A172 (cell line): ENCODE measurements at places on chromosomes 1 and 21. TPM values are rescaled to one million over a fixed set of nuclear protein-coding genes. Genes with fewer than 3 reads are reported as not detected.
A peak's percentile ranks its signal among the peaks of the same experiment; 100 is the strongest.

DNA sequence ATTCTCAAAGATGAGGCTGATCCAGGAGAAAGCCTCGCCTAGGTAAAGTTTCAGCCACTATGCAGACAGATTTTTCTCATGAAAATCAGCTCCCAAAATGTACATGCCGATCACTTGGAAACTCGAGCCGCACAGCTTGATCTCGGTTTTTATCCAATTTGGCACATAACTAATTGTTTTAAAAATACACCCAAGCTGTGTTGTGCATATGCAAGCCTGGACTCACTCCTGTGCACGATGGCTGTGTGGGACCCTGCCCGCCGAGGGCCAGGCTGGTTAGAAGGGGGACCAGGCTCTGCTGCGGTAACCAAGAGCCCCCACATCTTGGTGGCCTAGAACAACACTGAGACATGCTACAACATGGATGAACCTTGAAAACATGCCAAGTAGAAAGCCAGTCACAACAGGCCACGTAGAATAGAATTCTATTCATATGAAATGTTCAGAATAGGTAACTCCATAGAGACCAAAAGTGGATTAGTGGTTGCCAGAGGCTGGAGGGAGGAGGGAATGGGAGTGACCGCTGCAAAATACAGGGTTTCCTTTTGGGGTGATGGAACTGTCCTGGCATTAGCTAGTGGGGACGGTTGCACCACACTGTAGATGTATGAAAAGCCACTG, 16.1 kb upstream of the LDLRAP1 start:
- DNase-seq, result no peak

DNA sequence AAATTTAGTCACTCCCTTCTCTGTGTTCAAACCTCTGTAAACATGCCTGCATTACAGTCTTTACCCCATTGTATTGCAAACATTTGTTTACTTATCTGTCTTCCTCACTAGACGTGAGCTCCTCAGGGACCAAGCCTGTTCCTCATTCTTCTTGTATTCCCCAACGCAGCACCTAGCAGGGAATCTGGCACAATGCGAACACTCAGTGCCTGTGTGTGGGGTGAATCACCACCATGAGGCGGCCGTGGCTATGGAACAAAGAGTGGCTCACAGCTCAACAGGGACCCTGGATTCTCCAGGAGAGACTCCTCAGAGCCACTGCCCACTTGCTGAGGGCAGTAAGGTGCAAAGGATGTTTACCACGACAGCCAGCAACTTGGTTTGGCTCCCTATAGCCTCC, 95.9 kb downstream of the DDX20 start:
- DNase-seq, result no peak

DNA sequence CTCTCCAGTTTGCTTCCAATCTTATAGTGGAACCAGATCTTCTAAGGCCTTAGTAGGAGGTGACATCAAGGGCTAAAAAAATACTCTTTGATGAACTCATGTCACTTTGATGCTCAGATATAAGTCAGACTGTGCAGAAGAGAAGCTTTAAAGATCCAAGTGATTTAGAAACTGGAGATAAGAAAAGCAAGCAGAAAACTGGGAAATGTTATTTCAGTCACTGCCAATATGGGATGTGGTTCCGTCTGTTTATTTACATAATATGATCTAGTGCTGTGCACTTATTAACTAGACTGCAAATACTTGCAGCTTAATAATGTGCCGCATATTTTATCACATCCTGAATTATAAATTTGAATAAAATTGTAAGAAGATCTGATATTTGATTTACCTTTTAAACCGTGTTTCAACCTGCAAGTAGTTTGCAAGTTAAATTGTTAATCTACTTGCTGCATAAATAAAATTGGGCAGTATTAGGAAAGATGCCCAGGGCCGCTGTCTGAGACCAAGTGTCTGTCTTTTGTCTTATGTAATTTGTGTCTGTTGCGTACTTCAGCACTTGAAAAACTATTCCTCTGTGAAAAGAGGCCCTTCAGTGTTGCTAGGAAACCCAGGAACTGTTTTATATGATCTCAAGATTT, 29.6 kb downstream of the CXADR start:
- no peak for DNase-seq

Gene CREB3L4
- total RNA-seq, result 19.9 and 28.4 TPM in 2 replicates

GRCh38 chr1:89566761-89567174, 42.1 kb downstream of the LRRC8B start:
- no peak for DNase-seq

DNA sequence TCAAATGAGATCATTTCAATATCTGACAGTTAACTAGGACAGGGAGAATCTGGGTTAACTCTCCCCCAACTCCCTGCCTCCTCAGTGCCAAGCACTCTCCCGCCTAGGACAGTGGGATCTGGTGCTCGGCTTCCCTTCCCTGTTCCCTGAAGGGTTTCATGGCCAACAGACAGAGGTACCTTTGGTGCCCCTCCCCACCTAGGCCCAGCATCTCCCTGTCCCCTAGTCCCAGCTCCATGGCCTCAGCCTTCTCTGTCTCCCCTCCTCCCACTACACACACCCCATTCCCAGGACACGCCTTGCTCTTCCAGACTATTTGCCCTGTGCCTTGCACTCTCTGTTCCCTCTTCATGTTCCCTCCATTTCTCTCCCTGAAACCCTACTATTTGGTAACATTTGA, 77.1 kb downstream of the CD247 start:
- no peak for DNase-seq

DNA sequence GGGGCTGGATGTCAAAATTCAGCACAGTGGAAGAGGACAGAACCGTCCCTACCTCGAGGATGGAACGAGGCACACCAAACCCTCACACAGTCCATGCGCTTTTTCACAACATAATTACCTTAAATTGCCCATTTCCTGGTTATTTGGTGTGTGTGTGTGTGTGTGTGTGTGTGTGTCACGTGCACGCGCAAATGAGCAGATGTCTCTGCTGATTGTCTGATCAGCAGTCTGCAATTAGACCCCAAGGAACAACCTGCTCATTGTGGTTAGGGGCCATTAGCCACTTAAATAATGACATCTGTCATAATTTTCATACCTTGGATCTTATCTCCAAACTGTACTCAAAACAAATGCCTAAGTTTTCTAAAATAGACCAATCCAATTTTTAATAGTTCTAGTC, 23.2 kb downstream of the AVPR1B start:
- no peak for DNase-seq

DNA sequence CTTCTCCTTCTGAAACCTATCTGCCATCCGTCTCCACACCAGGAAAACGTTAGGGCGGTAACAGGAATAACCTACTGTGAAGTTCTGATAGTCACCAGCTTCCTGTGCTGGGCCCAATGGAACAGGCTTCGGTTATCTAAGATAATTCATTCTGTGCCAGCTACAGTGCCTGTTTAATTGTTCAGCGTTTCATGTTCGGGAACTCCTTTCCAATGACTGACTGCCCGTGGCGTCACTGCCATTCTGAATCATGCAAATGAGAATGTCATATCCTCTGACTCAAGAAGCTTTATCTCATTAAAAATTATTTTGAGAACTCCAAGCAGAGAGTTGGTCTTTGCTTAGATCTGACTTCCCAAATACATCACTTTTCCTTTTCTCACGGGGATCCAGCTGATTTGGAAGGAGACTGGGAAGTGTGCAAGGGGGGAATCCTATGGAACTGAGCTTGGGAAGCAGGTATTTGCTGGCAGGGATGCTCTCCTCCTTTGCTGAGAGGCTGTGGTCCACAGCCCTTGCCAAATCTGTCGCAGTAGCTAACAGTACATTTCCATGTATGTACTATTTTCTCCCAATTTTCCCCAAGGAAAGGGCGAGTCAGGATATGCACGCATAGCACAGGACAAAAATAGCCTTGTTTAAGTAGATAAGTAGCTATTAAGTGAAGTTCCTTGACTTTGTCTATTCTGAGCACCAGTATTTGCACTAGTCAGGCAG, 358.7 kb downstream of the LTN1 start:
- peak; percentile 87 for DNase-seq

DNA sequence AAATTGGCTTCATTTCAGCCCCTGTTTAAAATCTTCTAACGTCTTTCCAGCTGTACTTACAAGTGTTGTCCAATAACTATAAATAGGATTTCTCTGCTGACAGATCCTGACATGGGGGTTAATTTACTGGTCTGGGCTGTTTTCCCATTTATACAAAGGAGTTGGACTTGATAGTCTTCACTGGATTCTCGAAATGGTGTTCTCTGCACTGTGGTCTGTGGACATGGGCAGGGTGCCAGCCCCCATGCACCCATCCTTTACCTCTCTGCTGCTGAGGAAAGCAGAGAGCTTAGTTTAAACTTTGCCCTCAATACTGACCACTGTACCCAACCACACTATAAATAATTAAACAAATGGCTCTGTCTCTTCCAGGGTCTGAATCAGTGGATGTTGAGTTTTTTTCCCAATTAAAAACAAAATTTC, 5.2 kb downstream of the DIO1 start:
- peak; percentile 69 for DNase-seq

- no peak for DNase-seq
Observed at GRCh38 chr1:50735443-50735842, 224.6 kb downstream of the FAF1 start.

DNA sequence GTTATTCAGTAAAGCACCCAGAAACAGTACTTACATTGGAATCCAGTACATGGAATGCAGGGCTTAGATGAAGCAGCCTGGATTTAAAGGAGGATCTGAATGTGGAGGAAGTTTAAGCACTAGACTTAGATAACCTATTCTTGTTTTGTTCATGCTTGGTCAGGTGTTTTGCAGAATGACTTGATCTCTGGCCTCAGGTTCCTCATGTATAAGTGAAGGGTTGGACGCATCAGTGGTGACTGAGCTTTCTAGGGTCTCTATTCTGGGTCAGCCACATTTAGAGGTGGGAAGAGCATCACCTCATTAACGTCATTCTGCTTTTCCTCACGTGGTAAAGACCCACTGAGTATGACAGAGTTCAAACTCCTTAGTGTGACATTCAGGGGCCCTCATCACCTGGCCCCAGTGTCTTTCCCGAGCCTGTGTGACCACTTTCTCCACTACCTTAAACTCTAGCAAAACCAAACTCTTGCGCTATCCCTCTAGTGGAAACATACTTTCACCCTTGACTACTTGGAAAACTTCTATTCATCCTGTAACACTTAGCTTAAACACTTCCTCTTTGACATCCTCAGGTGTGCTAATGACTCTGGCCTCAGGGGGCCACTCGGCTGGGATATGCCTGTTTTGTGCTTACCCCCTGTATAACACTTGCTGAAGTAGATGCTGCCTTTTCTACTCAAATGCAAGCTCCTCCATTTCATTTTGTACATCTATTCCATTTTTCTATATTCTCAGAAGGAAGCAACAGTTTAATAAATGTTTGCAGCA, 871 bp upstream of the ERICH3 start:
- DNase-seq, result no peak

Gene BACE2
- total RNA-seq, result 46.6 and 51.7 TPM in 2 replicates

DNA sequence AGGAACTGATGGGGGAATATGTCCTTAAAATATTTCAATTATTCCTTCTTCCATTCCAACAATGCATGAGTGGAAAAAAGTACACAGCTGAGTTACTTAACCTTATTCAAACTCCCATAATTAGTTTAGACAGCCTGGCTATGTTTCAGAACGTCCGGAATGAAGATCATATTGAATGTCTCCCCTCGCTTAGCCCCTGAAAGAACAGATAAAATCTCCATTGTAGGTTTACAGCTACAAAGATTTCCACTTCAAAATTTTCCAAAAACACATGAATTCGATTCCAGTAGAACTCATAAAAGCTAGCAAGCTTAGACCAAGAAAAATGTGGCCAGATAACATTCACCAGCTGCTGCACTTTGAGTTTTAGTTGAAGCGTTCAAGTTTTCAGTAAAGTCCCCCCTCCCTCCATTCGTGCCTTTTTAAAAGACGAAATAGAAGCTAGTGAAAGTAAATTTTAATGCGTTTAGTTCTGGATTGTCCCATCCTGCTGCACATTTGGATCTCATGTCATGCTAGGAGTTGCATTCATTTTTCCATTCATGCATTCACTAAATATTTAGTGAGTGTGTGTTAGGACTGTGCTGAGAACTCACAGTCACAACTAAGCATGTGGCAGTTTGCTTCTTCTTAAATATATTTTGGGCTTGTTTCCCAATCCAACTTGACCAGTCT, 29.4 kb upstream of the SSX2IP start:
- no peak for DNase-seq

GRCh38 chr1:201719812-201720521, 109.0 kb upstream of the IPO9 start:
- DNase-seq, result no peak

DNA sequence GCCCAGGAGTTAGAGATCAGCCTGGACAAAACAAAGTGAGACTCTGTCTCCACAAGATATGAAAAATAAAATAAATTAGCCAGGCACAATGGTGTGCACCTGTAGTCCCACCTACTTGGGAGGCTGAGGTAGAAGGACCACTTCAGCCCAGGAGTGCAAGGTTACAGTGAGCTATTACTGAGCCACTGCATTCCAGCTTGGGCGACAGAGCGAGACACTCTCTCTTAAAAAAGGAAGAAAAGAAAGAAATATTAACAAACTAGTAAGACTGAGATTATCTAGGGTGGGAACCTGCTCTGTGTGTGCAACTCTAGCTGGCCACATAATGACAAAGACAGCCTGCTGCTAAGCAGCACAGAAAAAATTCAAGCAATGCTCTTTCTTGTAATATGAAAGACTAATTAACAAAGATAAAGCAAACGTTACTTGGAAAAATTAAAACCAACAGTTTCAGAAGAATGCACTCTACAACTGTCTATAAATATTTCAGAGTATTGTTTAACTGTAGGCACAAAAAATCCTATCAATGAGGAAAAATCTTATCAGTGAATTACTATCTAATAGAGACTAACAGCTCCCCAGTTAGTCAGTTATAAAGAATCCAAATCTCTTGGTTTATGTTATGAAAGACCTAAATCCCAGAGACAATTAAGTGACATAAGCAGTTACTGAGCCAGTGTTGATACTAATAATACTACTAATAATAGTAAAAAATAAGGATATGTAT, 74.5 kb downstream of the ENAH start:
- DNase-seq, result no peak

GRCh38 chr1:36349839-36350238, 26.4 kb upstream of the EVA1B start:
- peak; percentile 30 for DNase-seq

DNA sequence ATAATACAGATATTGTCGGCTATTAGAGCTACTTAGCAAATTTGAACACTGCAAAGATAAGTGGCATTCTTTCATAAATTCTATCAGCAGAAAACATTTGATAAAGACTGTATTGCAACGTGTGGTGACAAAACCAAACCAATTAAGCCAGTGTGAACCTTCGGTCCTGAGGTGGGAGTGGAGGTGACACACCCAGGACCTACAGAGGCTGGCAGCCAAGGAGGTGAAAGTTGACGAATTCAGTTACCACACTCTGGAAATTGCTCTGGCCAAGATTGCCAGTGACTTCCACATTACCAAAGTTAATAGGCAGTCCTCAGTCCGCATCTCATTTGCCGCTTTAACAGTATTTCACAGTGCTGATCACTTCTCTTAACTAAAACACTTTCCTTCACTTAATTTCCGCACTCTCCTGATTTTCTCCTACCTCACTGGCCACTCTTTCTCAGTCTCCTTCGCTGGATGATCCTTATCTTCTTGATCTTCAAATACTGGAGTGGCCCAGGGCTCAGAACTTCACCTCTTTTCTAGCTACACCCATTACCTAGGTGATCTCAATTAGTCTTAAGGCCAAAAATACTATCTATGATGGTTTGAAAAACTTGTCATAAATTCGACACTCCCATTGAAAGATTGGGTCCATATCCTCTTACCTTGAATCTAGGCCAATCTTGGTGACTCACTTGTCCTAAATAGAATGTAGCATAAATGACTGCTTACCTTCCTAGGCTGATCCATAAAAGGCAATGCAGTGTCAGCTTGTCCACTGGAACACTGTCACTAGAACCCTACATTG, 5.1 kb upstream of the CDC42BPA start:
- DNase-seq, result no peak

- peak; percentile 60 for DNase-seq
Observed at GRCh38 chr21:30408782-30409494, 13.1 kb downstream of the KRTAP13-1 start.

- no peak for DNase-seq
Observed at GRCh38 chr21:18114810-18115209, 129.8 kb upstream of the CHODL start.
